ENCODE measurements at places on chromosomes 7 and 10. TPM values are rescaled to one million over a fixed set of nuclear protein-coding genes. Genes with fewer than 3 reads are reported as not detected.

DNA sequence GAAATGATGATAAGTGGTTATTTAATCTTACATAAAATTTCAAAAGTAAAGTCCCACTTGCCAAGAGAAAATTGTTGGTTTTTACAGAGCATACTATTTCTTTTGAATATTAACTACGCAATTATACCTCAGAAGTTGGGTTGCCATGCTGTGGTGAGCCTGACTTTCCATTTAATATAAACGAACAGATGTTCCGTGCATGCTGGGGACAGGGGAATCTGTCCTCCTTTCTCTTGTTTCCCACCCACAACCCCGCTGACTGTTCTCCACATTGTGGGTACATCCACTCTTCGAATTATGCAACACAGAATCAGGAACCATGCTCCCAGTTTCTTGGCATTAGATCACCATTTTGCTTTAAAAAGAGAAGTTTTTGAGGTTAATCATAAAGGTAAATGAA lies 29.2 kb upstream of the RTKN2 start:
- no peak for DNase-seq

DNA sequence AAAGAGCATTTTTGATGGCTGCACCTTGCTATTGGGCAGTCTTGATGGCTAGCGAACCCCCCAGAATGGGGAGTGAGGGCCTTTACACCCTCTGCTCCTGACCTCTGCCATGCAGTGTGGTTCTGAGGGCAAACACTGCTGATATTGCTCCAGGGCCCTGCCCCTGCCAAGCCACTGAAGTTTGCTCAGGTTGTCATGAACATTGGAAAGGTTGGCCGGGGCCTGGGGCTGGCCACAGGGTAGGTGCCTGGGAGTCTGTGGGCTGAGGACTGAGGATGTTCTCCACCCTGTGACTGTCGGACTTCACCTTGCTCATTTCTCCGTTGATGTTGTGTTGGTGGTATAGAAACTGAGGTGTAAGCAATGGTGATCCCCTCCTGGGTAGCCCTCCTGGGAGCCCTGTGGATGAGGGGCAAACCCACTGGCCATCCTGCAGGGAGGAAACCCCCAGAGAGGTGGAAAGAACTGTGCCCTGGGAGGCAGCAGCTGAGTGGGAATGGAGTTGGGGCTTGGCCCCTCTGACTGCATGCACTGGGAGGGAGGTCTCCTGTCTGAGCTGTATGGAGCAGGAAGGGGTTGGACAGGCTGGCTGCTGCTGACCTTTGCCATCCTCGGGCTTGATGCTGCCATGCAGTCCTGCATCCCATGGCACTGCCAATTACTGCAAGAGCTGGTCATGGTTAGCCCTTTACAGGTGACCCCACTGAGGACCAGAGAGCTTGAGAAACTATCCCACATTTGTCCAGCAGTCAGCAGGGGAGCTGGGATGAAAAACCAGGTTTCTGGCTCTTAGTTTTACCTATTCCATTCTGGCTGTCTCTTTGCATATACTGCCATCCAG lies 77.1 kb downstream of the SH2D4B start:
- DNase-seq, result no peak

GRCh38 chr10:126058507-126058906 lies 162.1 kb downstream of the FANK1 start:
- no peak for DNase-seq

DNA sequence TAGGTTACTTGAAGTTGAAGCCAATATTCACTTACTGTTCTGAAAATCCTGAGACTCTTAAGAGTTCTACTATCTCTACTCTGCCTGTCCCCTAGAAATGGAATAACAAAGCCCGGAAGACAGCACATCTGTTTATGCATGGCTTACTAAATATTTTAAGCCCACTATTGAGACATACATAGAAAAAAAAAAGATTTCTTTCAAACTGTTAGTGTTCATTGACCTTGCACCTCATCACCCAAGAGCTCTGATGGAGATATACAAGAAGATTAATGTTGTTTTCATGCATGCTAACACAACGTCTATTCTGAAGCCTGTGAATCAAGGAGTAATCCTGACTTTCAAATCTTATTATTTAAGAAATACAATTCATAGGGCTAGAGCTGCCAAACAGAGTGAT lies 859.3 kb upstream of the C7orf33 start:
- DNase-seq, result no peak

GRCh38 chr7:80499350-80499953 lies 12.4 kb downstream of the GNAT3 start:
- peak; percentile 22 for DNase-seq

DNA sequence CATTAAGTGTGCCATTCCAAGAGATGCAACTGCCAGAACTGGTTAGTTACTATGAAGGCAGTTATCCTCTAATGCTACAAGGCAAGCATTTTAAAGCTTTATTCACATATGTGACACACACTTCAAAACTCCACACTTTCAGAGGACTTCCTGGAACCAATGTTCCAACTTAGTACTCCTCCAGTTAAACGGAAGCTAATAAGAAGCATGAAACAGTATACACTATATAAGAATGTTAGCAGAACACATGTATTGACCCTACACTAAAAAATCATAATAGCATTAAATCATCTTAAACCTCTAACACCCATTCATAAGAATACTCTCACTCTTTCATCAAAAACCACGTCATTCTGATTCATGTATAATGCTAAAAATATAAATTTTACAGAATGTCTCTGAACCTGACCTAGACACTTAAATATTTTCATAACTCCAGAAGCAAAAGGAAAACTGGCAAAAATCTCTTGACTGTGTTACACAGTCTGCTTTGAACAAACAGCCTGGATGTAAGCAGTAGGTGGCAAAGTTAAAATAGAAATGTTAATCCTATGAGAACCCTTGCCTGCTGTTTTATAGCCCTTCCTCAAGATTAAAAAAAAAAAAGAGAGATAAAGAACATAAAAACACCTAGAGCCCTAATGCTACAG lies 135.0 kb downstream of the SEMA3C start:
- no peak for DNase-seq

GRCh38 chr10:71650397-71650796 lies 69.2 kb downstream of the C10orf105 start:
- DNase-seq, result no peak

DNA sequence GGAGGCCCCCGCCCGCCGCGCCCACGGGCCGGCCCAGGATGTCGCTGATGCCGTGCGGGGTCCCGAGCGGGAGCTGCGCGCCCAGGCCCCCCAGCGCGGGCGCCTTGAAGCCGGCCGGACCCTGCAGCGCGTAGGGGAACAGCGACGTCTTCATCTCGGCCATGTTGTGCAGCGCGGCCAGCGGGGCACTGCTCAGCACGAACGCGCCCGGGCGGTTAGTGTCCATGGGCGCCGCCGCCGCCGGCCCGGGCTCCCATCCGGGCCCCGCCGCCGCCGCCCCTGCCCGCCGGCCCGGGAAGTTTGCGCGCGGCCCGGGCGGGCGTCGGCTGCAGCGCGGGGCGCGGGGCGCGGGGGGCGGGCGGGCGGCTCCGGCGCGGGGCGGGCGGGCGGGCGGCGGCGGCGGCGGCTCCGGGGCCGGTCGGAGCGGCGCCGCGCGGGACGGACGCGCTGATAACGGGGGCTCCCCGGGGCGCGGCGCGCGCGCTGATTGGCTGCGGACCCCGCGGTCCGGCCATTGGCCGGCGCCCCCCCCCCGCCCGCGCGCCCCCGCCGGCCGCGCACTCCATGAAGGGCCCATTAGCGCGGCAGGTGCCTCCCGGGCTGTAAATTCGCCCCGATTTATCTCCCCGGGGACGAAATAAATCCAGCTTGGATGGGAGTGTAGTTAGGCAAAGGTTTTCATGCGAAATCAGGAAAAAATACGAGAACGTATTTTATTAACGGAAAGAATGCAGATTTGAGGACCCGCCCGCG lies at the start of gene NKX6-2:
TSS of gene NKX6-2 (minus strand) at position 425 of the 753 bp plus-strand sequence. CDS start at position 226, 199 bp downstream.
- DNase-seq, result no peak

GRCh38 chr10:17547060-17547459 lies 70.1 kb downstream of the HACD1 start:
- DNase-seq, result no peak

- no peak for DNase-seq
These were observed 5.3 kb upstream of the TMEM139 start for GRCh38 chr7:143279186-143280098.

DNA sequence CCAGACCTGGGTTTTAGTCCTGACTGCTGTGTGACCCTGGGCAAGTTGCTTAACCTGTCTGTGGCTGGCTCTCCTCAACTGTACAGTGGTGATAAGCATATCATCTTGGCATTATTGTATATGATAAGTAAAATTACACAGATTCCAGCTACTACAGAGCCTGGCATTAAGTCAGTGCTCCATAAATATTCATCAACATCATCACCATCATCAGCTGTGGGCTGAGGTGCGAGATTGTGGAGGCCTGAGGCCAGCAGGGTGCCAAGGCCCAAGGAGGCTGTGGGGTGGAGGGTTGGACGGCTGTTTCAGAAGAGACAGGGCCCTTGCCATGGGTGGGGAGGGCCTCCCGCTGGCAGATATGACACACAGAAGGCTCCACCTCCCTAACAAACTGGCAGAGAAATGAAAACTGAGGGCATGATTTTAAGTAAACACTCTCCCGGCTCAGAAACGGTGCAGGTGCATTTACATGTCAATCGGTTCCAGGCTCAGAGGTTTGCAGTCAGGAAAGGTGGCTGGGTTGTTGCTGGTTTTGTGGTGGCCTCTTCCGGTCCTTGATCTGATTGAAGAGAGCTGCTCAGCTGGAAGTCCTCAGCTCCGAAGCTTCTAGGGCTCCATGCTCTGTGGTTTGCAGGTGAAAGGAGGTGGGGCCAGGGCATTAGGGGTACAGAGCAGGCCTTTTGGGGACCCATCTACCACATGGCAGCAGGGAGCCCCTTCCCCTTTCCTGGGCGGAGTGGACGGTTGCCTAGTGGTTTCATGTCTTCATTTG lies 10.2 kb downstream of the CRYGN start:
- DNase-seq, result no peak

- DNase-seq, result no peak
These were observed 34.2 kb downstream of the MTURN start for GRCh38 chr7:30168835-30169573.

DNA sequence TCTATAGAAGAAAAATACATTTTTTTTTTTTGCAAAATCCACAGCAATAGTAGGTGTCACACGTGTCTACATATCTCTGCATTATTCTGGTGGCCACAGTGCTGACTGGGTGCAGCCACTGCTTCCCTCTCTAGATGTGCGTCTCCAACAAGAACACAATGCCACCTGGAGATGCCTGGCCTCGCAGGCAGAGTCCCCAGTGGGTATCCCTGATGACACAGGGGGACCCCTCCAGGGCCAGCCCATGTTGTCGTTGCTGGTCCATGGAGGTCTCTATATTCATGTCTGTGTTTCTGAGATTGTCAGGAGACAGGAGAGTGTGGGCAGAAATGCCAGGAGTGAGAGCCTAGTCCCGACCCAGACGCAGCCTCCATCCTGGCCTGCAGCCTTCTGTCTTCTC lies 345.9 kb upstream of the SHH start:
- no peak for DNase-seq

DNA sequence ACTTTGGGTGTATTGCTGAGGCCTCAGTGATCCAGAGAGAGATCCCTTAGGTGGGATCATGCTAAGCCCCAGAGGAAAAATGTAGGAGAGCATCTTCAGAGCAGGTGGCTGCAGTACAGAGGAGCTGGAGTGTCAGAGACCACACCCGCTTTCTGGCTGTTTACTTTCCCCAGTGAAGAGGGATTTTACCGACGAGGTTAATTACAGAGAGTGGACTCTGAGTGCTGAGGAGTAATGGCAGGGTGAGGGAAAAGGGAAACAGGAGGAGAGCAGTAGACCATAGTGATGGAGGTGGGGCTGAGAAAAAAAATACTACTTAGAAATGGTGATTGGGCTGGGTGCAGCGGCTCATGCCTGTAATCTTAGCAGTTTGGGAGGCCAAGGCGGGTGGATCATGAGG lies 43.3 kb upstream of the HBP1 start:
- no peak for DNase-seq

- DNase-seq, result no peak
These were observed 52.5 kb upstream of the GRB10 start for GRCh38 chr7:50835156-50835555.

GRCh38 chr7:152403726-152404125 lies 32.1 kb downstream of the KMT2C start:
- DNase-seq, result no peak

GRCh38 chr7:138565451-138566114 lies 105.5 kb downstream of the TRIM24 start:
- DNase-seq, result no peak

DNA sequence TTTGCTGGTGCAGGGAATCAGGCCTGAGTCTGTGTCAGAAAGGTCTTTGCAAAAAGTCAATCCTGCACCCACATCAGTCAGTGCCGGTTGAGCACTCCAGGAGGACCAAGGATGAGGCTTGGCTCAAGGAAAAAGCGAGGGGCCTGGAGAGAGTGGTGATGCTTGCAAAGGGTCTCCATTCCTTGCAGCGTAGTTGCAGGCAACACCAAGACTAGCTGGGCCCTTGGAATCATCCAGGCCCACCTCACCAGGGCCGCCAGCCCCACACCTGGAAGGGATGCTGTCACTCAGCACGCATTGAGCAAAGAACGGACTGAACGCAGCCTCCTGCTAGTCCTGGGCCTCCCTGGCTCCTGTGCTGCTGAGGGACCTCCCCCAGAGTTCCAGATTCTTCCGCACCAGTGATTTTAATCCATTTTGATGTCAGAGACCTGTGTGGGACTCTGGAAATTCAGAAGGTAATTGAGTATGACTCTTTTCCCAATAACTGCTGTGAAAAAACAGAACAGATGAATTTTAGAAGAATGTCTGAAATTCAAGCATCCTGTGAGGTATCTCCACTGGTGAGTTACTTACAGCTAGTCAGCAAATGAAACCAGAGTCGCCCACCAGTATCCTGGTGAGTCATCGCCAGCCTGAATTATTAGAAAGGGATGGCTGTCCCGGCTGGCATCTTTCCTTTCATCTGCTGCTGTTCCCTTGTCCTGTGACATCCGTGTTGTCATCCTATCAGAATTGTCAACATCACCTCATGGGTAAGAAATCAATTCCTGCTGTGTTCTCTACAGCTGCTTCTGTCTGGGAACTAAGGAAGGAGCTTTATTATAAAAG lies 150.8 kb upstream of the NPS start:
- DNase-seq, result no peak

- DNase-seq, result peak; percentile 77
These were observed 23.9 kb downstream of the SCD start for GRCh38 chr10:100370714-100371481.

GRCh38 chr7:75639071-75639885 lies 99.5 kb downstream of the HIP1 start:
- peak; percentile 53 for DNase-seq

- DNase-seq, result no peak
These were observed 62.0 kb upstream of the SORCS3 start for GRCh38 chr10:104579136-104579535.

The SLC29A3 gene
- 1.7 TPM for total RNA-seq

The SSC4D gene
- total RNA-seq, result 0.99 TPM

The MXI1 gene
- 60.0 TPM for total RNA-seq

The PNLIPRP3 gene
- not detected for total RNA-seq

The INA gene
- total RNA-seq, result not detected

The STEAP4 gene
- 15.7 TPM for total RNA-seq

The TMEM270 gene
- not detected for total RNA-seq

The BCL7B gene
- total RNA-seq, result 82.9 TPM

Data from left ventricle myocardium inferior (tissue), 1 donor.